Nucleus accumbens (tissue), 56 donors: ENCODE measurements at places on chromosomes 1 and 21.

GRCh38 chr1:155946633-155947219, 5.3 kb downstream of the RXFP4 start:
- no peak for DNase-seq

GRCh38 chr1:225697428-225697827, 44.5 kb upstream of the ENAH start:
- DNase-seq: no peak

DNA sequence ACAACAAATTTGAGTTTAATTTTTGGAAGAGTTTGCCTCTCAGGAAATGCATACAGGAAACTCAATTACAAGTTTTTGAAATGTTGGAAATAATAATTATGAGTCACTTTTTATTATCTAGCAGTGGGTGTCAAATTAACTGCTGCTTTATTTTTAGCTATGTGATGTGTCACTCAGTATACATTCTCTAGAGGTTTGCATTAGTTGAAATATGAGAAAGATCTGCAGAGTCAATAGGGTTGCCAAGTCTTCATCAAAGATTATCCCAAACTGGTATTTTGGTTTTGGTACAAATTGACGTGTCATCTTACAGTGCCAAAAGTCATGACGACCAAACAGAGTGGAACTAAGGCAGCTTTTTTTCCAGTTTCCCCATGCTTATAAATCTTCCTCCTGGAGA, 54.3 kb upstream of the DIPK1A start:
- DNase-seq: no peak

- no peak for DNase-seq
Measured at GRCh38 chr1:153799566-153800465, 24.6 kb downstream of the SLC27A3 start.

DNA sequence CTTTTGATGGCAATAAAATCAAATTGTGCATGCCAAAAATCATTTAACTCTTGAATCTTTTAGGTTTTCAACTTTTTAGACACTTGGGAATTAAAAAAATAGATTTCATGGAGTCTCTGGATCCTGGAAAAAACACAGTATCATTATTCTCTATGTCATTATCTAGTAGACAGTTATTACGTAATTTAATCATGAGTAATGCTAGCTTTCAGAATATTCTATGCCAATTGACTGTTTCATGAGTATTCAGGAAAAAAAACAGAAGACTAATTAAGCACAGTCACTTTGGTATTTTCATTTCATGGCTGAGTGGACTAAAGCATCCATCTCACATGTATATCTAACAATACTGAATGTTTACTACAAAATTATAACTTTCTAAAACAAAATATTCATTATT, 44.0 kb downstream of the ODF2L start:
- no peak for DNase-seq

DNA sequence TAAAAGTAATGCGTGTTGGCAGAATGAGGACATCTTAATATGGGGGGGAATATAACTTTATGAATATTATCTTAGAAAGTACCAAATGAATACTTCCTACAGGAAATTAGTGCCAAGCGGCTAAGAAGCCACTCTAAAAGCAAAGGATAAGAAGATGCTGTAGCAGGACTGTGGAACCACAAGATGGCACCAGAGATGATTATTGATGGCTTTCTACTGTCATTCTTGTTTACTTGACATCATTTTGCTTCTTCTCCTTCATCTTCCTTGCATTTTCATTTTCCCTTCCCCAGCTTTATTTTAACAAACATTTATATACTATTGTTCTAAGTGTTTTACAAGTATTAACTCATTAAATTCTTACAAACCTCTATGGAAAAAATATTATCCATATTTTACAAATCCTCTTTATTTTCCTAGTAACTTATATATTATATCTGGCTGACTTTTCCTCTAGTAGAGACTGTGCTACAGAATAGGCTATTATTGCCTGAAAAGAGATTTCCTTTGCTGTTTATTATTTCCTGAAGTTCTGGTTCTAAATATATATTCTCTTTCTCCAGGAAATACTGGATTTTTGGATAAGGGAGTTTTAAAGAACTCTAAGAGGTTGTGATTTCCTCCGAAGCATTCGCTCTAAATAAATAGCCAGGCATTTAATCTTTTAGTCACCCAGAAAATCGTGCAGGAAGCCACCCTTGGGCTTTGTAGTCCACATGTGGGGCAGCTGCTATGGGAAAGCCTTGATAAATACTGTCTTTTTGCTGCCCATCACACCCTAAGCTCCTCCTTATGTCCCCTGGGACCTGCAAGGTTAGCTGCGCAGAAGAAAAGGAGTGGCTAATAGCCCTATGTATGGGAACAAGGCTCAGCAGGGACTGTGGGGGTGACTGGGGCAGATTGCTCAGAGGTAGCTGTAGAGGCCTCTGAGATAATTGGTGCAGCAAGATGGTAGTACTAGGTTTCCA, 69.8 kb downstream of the TPR start:
- no peak for DNase-seq

GRCh38 chr1:204463125-204464060, 31.2 kb downstream of the PIK3C2B start:
- DNase-seq: no peak

GRCh38 chr1:62528015-62528414, 69.3 kb upstream of the ANGPTL3 start:
- DNase-seq: no peak

GRCh38 chr21:41045534-41046268, 122.3 kb upstream of the BACE2 start:
- no peak for DNase-seq

- no peak for DNase-seq
Measured at GRCh38 chr1:230068952-230069684, 2.1 kb downstream of the GALNT2 start.

DNA sequence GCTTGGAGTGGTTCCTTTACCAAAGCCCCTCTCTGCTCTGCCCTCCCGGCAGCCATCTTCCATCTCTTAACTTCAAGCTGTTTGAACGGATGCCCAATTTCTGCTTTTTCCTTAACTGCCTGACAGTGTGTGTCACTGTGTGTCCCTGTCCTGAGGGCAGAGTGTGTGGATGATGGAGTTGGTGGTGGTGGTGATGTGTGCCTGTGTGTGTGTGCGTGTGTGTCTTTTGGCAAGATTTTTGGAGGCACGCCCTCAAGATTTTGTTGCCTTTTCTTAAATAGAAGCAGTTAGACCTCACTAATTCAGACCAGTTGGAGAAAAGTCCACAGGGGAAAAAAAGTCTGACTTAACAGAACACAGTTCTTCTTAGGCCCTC, 30.3 kb downstream of the SERTAD4 start:
- no peak for DNase-seq

DNA sequence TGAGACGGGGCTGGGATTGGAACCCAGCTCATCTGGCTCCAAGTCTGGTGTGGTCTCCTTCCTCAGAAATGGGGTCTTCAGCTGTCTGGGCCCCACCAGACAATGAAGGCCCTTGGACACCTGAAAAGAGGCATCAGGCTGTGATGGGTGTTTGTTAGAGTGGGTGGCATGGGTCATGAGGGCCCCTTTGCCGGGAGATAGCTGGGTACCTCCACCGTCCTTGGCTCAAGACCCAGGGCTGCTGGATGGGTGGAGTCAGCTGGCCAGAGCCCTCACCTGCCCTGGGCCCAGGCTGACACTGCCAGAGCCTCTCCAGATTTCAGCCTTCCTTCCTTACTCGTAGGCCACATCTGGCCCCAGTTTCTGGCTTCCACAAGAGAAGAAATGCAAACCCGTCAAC, 13.4 kb upstream of the TTC22 start:
- no peak for DNase-seq

DNA sequence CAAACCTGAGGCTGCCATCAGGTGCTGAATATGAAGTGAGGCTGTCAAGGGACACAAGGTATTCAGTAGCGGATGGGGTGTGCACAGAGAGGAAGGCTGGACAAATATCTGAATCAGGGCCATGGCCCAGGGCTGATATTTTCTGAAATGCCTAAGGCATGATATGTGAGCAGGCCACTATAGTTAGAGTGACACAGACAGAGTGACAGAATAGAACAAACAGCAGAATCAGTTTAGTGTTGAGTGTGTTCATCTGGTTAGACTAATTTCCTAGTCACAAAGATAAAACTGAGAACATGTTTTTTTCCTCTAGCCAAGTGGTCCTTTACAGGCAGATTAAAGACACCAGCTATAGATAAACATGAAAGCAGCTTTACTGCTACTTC, 3.9 kb downstream of the OVAAL start:
- DNase-seq: no peak

DNA sequence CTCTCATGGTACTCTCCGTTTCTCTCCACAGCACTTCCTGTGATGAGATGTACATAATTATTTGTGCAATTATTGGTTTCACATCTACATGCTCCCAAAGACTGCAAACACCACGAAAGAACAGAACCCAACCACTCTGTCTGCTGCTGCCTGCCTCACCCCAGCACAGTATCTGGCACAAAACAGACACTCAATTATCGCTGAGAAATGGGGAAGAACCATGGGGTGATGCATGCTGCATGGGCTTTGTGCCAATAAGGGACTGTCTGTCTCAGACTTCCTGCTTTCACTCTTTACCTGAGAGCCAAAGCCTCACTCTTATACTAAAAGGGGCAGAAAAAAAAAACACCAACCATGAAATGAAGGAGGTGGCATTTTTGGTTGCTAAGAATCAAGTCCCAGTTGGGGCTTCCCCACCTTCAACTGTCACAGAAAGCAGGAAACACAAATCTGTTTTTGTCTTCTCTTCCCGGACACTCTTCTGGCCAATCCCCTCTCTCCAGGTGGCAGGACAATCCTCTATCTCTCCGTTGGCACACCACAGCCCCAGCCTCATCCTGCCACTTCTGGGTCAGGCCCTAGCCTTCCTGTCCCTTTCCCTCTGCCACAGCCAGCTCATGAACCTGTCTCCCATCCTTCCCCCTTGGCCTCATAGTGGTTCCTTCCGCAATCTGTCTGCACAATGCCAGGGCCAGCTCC, 82.0 kb downstream of the TGFBR3 start:
- DNase-seq: no peak

- DNase-seq: no peak
Measured at GRCh38 chr1:220430059-220430458, 97.9 kb upstream of the MARK1 start.

GRCh38 chr1:43912607-43913006, 21.0 kb upstream of the ARTN start:
- DNase-seq: no peak

GRCh38 chr1:201011616-201012015, 11.9 kb downstream of the KIF21B start:
- DNase-seq: no peak

GRCh38 chr1:37031871-37032270, 2.4 kb downstream of the GRIK3 start:
- DNase-seq: no peak

DNA sequence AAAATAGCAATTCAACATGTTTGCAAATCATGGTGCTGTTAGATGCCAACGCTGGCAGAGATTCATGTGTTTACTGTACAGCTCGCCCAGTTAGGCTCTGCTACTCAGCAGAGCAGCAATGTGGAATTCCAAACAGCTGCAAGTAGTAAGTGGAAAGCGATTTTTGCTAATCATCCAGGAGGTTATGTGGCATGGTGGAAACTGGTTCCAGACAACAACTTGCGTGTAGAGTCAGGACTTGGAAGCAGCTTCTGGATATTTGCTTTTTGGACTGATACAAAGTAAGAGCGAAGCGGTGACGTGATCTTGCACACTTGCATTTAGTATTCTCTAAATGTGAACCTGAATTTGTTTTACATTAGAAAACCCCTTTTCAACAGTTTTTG, 27.1 kb upstream of the HHAT start:
- no peak for DNase-seq

DNA sequence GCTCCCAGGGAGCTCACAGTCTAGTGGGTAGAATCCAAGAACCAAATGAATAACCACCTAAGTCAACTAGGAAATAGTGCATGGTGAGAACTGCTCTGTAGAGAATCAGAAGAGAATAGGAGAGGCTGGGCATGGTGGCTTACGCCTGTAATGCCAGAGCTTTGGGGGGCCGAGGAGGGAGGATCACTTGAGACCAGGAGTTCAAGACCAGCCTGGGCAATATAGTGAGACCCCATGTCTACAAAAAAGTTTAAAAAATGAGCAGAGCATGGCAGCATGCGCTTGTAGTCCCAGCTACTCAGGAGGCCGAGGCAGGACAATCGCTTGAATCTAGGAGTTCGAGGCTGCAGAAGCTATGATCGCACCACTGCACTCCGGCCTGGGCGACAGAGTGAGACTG, 122.3 kb upstream of the IRF2BP2 start:
- no peak for DNase-seq

DNA sequence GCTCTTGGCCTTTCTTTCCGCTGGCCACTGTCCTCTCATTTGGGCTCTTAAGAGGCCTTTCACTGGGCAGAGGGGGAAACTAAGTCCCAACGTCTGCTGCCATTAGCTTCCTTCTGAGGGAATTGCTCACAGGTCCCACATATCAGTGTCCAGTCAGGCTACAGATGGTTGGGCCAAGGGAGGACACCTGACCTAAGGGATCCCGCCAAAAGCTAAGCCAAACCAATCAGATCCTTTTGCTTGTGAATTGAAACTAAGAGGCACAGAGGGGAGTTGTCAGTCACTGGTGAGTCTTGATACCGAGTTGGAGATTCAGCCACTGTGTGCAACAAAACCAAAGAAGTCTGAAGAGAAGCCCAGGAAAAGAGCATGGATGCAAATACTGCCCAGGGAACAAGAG, 5.7 kb upstream of the NT5C1A start:
- no peak for DNase-seq

DNA sequence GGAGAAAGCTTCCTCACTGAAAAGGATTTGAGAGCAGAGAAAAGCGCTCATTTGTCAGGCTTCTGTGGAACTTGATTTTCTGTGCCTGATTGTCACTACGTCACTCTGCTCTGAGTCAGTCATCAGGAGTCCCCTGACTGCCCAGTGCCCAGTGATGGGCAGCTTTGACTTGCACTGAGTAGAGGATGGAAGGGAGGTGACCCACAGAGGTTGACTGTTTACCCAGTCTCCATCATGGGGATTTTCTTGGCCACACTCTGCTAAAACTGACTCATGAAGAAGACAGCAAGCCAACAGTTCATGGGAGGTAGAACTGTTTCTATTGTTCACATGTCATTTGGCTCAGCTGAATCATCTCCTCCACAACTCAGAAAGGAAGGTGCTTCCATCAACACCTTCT, 82.1 kb upstream of the DUSP10 start:
- DNase-seq: no peak

DNA sequence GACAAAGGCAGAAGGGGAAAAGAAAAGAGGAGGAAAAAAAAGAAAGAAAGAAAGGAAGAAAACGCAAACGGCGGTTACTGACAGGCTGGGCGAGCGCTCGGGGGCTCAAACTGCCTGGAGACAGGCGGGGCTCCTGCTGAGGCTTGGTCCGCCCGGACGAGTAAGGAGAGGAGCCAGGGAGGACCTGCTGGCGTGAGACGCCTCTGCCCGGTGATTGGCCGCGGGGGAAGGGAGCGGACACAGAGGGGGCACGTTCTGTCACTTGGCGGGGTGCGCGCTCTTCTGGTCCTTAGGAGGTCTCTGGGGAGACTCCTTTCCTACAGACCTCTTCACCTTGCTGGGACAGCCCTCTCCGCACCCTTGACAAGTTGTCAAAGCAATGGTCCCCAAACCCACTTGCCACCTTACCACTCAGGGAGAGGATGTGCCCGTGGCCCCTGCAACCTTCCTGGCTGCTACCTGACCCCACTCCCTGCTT, 791 bp upstream of the PIK3R3 start:
- peak; percentile 61 for DNase-seq
